ENCODE measurements at places on chromosomes 1 and 21. TPM values are rescaled to one million over a fixed set of nuclear protein-coding genes. Genes with fewer than 3 reads are reported as not detected.

The ZMYND12 gene
- 0.26 TPM for total RNA-seq

The EPHB2 gene
- total RNA-seq = 0.58 TPM

The FCRLB gene
- 0.52 TPM for total RNA-seq

The MTARC2 gene
- 2.7 TPM for total RNA-seq

The SPRR2F gene
- total RNA-seq = not detected

The NAXE gene
- total RNA-seq = 59.7 TPM

The KCND3 gene
- 34.6 TPM for total RNA-seq

The MEAF6 gene
- total RNA-seq = 118 TPM

The KCNC4 gene
- total RNA-seq = 4.9 TPM

The PLEKHA6 gene
- total RNA-seq = 30.3 TPM

The TESK2 gene
- 1.9 TPM for total RNA-seq

The VWA5B1 gene
- total RNA-seq = not detected

The AMY2B gene
- total RNA-seq = 6.1 TPM

The RPTN gene
- not detected for total RNA-seq

The AMY1A gene
- total RNA-seq = not detected

The RBP7 gene
- not detected for total RNA-seq

The PAQR6 gene
- total RNA-seq = 8.6 TPM

The OLFML2B gene
- 5.9 TPM for total RNA-seq

The CRYAA gene
- total RNA-seq = 1.8 TPM

The RHCE gene
- total RNA-seq = 0.27 TPM

The GJB5 gene
- 0.59 TPM for total RNA-seq

The ITLN1 gene
- total RNA-seq = not detected

The CFAP107 gene
- 1.5 TPM for total RNA-seq

The CLEC20A gene
- total RNA-seq = 3.1 TPM

The DNAJC6 gene
- total RNA-seq = 23.9 TPM

The PLCH2 gene
- 3.3 TPM for total RNA-seq

The IFI44 gene
- total RNA-seq = not detected

The SYT2 gene
- total RNA-seq = 9.4 TPM

The UBXN11 gene
- 12.4 TPM for total RNA-seq

The AIM2 gene
- 2.7 TPM for total RNA-seq

The OR2T2 gene
- total RNA-seq = 2.1 TPM

The MNDA gene
- total RNA-seq = not detected

The TEKT2 gene
- total RNA-seq = 10.5 TPM

The PRELP gene
- total RNA-seq = 0.09 TPM

The A3GALT2 gene
- not detected for total RNA-seq

The ELOVL1 gene
- 18.0 TPM for total RNA-seq

Measured in motor neuron (in vitro differentiated cells).